ENCODE measurements at places on chromosomes 3 and 15. TPM values are rescaled to one million over a fixed set of nuclear protein-coding genes. Genes with fewer than 3 reads are reported as not detected.
A peak's percentile ranks its signal among the peaks of the same experiment; 100 is the strongest.

- DNase-seq = no peak
Observed at GRCh38 chr15:79896131-79896633, 632 bp downstream of the MTHFS start.

GRCh38 chr3:26838026-26838425, 215.5 kb downstream of the LRRC3B start:
- no peak for DNase-seq

DNA sequence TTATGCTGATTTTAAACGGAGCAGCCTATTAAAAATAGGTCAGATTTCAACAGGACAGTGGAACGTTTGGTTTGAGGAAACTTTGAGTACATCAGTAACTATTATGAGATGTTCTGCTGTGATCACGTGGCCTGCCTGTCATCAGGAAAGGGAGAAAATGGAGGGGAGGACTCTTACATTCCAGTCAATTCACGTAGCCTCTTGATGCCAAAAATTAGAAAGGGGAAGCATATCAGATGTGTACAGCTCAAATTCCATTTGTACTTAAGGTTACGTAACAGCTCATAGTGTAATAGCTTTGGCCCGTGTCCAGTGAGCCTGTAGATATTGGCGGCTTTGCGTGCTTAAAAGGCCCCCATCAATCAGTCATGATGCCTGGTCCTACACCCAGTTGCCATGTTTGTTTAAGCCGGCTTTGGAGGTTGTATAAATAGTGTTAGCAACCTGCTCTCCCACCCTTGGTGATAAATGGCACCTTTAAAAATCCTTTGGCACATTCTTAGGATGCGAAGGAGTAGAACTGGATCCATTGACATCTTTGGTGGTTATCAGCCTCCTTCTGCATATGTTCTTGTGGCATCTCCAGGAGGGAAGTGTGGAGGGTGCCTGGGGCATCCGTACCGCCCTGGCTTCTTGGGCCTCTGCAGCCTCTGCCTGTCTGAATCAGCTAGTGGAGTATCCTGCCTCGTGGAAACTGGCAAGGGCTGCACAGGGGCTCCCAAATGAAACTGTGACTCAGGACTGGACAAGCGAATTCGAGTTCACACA, 163.9 kb downstream of the THSD4 start:
- peak; percentile 95 for DNase-seq

GRCh38 chr15:62553911-62554563, 389.0 kb upstream of the C2CD4B start:
- no peak for DNase-seq

DNA sequence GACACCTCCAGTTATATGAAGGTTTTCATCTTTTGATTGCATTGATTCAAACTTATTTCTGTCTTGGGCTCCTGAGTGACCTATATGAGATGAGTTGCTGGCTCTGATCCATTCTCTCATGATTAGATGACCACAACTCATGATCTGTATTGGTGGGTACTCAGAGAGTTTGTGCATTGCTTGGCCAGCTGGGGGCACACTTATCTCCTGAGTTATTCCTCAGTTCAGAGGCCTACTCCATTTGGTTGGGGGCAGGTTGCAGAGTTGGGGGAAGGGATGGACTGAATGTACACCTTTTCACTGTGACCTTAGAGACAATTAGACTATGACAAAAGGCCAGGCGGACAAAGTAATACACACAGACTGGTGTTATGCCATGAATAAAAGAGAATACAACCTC, 166.2 kb upstream of the SEMA6D start:
- DNase-seq = no peak

DNA sequence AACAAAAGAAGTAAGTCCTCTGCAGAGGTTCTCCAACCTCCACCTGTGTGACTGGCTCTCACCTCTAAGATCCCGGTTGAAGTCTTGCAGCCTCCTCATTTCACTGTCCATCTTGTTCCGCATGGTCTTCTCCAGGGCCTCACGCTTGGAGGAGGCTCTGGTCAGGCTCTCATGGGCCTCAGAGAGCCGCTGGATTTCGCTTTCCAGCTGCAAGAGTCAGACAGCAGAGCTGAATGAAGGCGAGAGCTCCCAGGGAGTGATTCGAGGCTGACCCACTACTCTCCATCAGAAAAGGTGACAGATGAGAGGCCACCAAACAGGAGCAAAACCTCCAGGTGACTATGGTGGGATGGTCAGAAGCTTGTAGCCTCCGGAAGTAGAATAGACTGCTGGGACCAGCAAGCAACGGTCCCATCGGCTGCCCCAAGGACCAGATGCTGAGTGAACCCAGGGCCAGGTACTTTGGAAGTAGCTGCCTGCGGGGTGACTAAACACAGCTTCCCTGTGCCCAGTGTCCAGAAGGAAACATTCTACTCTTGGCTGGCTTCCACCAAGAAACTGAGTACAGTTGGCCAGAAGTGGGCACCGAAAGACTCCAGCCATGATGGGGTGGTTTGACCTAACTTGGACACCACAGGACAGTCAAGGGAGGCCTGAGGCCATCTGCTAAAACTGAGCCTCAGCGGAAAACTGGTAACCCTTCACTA, 7.9 kb downstream of the AMOTL2 start:
- DNase-seq = no peak

GRCh38 chr3:118761291-118761606, 273.4 kb downstream of the IGSF11 start:
- no peak for DNase-seq

GRCh38 chr3:194281766-194282165, 69.4 kb downstream of the CPN2 start:
- DNase-seq = no peak

DNA sequence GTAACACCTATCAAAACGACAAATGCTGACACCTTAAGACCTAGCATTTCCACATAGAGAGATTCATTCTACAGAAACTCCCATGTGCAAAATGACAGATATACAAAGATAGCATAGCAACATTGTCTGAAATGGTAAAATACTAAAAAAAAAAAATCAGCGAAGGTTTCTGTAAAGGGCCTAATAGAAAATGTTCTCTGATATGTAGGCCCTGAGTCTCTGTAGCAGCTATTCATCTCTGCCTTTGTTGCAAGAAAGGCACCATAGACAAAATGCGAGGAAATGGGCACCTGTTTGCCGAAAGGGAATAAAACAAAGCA, 631 bp upstream of the MFGE8 start:
- DNase-seq = no peak

DNA sequence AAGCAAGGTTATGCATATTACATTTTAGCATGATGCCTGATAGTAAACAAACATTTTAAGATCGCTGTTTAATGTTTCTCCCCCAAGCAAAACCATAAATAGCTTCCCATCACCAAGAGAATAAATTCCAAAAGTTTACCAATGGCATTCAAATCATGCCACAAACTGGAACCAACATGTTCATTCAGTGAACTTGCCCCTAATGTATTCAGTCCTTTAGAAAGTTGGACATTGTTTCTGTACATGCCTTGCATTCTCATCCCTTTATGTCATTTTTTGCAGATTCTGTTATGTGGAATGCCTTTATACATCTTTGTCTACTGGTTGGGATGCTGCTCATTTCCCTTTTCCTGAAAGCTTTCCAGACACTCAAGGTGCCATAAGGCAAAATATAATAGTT, 105.5 kb downstream of the PYDC2 start:
- no peak for DNase-seq

GRCh38 chr3:98563661-98564281, 29.6 kb downstream of the CPOX start:
- no peak for DNase-seq

LTK gene
- 0.05 TPM for total RNA-seq

CCRL2 gene
- 9.7 TPM for total RNA-seq

STRA6 gene
- total RNA-seq = 14.7 TPM

CSPG4 gene
- total RNA-seq = 8.9 TPM

Data from HT-29 (cell line).